ENCODE measurements at places on chromosomes 12 and 14.

- no peak for DNase-seq
Observed at GRCh38 chr14:91112194-91112593, 1.7 kb upstream of the DGLUCY start.

DNA sequence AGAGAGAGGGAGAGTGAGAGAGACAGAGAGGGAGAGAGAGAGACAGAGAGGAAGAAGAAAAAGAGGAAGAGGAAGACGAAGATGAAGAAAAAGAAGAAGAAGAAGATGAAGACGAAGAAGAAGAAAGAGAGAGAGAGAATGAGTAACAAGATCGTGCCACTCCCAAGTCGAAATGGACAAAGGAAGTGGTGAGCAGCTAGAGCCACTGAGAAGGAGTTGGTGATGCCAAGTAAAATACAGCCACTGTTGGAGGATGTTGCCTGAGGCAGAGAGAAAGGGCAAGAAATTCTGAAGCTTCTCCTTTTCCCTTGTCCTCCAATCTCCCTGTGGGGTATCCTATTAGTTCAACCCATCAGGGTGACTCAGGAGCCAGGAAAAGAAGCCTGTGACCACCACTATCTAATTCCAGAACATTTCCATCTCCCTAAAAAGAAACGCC is 12.5 kb upstream of the ANAPC5 start:
- no peak for DNase-seq

DNA sequence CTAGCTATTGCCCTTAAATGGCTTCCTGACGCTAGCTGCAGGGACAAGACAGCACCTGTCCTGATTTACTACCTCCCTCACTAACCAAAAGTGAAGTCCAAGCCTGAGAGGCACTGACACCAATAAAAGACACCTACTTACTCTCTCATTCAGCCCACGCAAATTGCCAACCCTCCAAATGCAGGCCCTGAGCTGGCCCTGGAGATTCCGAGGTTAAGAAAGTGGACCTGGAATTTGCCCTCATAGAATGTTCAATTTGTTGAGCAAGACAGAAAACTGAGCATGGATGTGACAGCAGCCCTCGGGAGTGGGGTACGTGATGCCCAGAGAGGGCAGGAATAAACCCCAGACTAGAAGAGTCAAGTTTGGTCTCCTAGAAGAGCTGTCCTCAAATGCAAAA is 16.4 kb downstream of the SERPINA3 start:
- DNase-seq, result no peak

DNA sequence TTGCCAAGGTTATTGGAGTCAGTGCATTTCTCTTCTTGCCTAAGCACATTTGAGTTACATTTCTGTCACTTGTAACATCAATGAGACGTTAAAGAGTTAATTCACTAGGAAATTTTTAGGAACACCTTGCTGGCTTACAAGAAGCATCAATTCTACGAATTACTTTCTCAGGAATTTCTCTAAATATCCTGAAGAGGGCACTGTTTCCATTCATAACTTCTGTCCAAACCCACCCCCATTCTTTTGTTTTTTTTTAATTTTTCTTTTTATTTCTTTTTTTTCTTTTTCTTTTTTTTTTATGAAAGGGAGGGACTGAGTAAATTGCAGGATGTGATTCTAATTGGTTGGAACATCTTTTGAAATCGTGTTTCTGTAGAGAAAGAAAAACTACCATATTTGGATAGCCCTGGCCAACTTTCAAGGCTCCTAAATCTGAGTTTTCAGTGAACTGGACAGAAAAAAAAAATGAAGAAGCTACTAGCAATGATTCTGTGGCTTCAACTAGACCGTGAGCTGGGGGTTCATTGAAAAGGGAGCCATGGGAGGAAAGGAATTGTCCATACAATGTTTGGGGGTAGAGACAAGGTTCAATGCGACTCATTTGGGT is 285.3 kb downstream of the DAD1 start:
- no peak for DNase-seq

GRCh38 chr14:79986251-79986650 is 225.1 kb downstream of the DIO2 start:
- no peak for DNase-seq

GRCh38 chr14:85538636-85539035 is 8.7 kb downstream of the FLRT2 start:
- DNase-seq, result no peak

DNA sequence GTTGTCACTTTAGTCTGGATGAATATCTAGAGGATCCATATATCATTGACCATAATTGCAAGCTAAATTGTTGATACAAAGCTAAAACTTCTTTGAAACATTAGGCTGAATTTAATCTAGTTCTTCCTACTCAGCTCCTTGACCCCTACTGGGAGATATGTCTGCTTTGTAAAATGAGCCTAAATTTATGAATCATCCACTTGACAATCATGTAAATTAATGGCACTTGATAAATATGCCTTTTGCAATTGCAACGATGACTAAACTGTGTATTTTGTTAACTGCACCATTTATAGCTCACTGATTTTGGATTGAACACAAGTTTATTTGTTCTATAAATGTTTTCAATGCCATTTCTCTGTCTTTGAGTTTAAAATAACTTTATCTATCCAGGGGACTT is 1616.5 kb upstream of the FLRT2 start:
- DNase-seq, result no peak

DNA sequence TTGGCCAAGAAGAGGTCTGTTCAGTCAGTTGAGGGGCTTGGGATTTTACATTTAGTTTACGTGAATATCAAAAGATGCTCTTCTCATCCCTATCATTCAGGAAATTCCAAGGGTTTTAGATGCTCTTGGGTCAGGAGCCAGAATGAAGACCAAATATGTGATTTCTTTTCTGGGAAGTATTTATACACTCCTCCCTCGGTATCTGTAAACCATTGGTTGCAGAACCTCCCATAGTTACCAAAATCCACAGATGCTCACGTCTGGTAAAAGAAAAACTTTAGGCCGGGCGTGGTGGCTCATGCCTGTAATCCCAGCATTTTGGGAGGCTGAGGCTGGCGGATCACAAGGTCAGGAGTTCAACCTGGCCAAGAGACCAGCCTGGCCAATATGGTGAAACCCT is 75.9 kb downstream of the TNFAIP2 start:
- DNase-seq, result no peak

GRCh38 chr14:95156161-95157047 is 925 bp downstream of the DICER1 start:
- peak; percentile 27 for DNase-seq

- no peak for DNase-seq
Observed at GRCh38 chr14:95037273-95037672, 120.1 kb downstream of the DICER1 start.

DNA sequence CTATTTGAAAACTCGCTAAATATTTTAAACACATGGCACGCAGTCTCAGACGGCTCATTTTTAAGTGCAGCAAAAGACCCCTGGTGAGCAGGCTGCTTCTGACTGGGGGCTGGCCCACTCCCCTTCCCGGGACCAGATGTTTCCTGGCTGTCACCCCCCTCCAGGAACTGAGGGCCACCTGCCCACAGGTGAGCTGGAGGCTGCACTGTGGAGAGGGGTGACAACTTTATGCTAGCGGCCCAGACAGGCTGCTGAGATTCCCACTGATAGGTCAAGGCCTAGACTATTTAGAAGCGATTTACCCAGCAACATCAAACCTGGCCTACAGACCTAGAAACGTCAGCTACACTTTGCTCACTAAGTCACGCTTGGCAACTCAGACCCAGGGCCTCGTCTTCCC is 92.1 kb downstream of the BCL11B start:
- no peak for DNase-seq

DNA sequence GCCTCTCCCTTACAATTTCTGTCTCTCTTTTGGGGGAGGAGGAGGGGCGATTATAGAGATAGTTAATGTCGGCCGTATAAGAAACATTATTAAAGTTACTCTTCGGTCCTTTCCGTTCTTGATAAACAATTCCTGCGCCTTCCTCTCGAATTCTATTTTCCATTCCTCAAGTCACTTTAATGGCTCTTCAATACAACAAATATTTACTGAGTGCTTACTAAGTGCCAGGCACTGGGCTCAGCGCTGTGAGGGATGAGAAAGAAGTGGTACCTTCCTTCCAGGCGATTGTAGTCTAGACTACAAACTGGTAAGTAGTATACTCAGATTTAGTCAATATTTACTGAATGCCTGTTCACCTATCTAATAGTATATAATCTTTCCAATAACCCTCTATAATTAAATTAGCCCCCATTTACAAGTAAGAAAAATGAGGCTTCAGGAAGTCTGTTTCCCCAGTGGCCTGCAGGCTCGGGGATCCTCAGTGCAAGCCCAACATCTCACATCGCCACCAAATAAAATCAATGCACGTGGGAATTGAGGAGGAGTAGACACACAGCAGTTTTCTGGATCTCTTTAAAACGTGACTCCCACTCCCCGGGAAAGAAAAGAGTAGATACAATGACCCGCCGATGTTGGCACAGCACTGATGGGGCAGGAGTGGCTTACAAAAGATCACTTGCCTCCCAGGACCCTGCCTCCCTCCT is 589 bp upstream of the ZNF219 start:
- DNase-seq, result peak; percentile 38

DNA sequence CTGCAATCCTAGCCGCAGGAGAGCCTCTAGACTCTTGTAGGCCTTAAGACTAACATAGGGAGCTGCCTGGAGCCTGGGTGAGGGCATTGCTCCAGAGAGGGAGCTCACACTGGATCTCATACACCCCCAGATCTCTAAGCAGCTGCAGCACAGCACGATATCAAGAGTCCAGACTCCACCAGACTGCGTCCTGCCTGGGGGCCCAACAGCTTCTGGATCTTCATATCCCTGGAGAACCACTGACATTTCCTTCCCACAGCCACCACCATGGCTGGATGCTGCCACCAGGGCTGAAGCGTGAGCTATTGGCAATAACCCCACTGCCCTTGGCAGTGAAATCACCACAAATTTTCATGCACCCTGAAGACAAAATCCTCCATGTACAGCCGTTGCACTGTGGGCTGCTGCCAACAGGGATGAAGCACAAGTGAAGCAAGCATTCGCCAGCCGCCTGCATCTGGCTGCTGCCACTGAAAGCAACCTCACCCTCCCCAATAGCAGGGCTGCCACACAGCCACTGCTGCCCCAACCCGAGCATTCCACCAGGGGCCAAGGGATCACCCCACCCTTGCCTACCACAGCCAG is 28.2 kb downstream of the CACNA2D4 start:
- DNase-seq, result no peak

- DNase-seq, result no peak
Observed at GRCh38 chr14:88452231-88452630, 66.8 kb downstream of the SPATA7 start.

GRCh38 chr12:98754095-98754494 is 109.0 kb downstream of the APAF1 start:
- DNase-seq, result no peak

GRCh38 chr12:96091833-96092232 is 56.4 kb upstream of the LTA4H start:
- DNase-seq, result no peak

GRCh38 chr12:124510301-124510970 is 57.0 kb downstream of the NCOR2 start:
- no peak for DNase-seq

DNA sequence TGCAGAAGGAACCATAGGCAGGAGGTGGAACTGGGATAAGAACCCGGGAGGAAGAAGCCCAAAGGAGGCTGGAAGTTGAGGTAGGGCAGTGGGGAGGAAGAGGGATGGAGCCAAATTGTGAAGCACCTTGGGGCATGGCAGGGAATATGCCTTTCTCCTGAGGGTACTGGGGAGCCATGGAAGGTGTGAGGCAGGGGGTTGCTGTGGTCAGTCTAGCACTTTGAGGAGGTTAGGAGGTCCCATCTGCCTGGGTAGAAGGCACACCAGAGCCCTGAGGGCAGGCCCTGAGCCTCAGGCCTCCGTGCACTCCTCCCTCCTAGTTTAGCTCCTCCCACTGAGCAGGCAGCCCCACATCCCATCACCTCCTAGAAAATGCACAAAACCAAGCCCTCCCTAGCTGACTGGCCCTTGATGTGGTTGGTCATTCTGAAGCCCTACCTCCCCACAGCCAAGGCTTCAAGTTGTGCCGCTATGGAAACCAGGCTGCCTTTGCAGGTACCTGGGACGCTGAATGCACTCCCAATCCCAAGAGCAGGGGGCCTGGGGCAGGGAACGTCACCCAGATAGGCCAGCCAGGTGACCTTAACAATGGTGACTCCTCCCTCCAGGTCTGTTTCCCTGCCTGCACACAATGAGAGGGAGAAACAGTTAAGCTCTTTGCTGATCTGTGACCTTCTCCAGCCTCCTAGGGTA is 15.1 kb downstream of the PHETA1 start:
- no peak for DNase-seq

DNA sequence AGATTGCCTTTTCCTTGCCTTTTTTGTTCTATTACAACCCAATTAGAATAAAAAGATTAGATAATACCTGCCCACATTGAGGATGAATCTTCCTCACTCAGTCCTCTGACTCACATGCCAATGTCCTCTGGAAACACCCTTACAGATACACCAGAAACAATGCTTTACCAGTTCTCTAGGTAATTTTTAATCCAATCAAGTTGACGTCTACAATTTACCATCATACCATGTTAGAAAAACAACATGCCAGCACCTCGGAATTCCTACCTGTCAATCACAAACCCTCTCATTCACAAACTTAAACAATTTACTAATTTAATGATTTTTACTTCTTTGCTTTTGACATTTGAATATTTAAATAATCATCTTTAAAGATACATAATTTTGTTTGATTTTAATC is 953.8 kb downstream of the TRHDE start:
- no peak for DNase-seq

- no peak for DNase-seq
Observed at GRCh38 chr14:90677484-90678050, 138.7 kb downstream of the TTC7B start.

DNA sequence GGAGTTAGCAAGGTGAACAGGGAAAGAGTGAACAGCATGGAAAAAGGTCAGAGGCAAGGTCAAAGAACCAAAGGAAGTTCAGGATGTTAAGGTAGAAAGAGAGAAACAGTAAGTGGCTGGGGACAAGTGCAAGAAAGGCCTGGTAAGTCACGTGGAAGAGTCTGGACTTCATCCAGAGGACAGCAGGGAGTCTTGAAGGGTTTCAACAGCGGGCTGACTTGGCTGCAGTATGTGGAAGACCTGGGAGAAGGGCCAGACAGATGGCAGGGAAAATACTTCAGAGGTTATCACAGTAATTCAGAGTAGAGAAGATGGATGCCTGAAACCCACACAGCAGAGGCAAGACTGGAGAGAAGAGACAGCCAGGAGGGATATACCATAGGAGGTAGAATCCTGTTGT is 34.0 kb downstream of the CIT start:
- no peak for DNase-seq

DNA sequence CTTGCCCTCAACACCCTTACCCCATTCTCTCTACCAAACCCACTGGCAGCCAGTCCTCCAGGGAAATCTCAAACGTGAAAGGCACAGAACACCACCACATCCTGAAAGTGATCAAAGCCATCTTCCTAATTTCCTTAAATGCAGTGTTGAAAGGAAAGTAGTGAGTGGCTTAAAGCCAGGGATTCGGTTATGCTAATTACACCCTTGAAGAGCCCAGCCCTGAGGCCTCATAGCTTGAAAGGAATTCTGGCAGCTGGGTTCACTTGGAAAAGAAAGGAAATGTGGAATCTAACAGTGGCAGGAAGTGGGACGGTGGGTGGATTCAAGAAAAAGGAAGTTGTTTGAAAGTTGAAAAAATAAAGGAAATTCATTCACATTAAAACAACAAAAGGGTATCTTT is 73.0 kb upstream of the FICD start:
- no peak for DNase-seq

Data from NCI-H1092 treated with DMSO at 0.1 percent for 48 hours (cell line).